ENCODE measurements at places on chromosomes 2 and 18.

DNA sequence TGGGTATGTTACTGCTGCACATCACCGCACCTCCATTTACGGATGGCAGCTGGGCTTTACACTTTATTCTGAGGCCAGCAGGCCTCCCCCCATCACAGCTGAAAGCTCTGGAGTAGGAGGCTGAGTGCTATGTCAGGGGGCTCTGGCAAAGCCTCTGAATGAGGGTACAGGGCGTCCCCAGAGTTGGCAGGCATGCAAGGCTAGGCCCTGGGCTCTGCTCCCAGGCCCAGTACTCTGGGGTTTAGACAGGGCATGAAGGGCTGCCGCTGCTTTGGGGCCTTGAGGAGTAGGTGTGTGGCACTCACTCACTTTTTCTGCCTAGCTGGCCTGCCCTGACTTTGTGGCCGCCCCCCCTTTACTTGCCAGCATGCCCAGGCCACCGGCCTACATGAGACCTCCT lies 90.8 kb downstream of the WDSUB1 start:
- DNase-seq = peak; percentile 42

DNA sequence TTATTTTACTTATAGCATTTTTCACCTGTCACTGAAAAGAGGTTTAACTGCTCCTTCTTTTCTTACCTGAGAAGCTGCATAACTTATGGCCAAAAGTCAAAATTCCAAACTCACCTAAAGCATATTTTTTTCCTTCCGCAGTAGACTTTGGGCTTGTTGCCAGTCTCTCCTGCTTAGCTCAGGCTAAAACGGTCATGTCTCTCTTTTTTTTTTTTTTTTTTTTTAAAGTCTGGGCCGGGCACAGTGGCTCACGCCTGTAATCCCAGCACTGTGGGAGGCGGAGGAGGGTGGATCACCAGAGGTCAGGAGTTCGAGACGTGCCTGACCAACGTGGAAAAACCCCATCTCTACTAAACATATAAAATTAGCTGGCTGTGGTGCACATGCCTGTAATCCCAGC lies 113.5 kb downstream of the RTN4 start:
- no peak for DNase-seq

GRCh38 chr2:20415511-20415918 lies 31.4 kb upstream of the RHOB start:
- no peak for DNase-seq

- DNase-seq = no peak
These were observed 14.2 kb downstream of the RPRM start for GRCh38 chr2:153464395-153464794.

Measured in left cardiac atrium (tissue), 4 donors.